Activated CD4-positive, alpha-beta T cell treated with anti-CD3 and anti-CD28 coated beads, Interleukin-2, amount 50 U/mL, for 24 hours (primary cell): ENCODE measurements at places on chromosomes 1 and 21.

DNA sequence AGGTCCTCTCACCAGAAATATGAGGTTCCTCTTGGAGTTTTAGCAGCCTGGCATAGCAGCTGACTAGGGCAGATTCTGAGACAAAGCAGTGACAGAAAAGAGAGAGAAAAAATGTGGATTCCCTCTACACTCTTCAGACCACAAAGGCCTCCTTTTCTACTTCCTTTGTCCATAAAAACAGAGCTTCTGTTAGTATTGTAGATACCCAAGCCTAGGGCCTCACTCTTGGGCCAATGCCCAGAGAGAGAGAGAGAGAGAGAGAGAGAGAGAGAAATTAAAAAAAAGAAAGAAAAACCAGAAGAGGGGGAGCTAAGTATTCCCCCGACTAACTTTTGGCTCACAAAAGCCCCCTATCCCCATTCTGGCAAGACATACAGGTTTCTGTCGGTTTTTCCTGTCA lies 2.4 kb upstream of the ZRANB2 start:
- DNase-seq = no peak

DNA sequence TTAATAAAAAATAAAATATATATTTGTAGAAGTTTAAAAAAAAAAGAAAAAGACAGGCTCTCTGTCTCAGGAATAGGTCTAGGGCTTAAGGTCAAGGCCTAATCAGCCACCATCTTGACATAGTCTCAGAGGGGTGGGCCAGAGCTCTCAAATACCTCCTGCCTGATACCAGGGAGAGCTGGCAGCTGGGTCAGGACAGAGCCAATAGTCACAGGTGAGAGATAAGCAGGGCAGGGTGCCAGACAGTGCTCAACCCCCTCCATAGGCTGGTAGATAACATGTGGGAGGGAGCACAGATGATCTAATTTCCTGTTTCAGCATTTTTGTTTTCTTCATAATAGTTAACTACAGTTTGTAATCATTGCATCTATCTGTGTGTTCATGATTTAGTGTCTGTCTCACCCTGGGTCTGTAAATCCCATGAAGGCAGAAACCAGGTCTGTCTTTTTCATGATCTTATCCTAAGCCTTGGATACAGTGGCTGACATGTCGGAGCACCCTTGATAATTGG lies 152.0 kb upstream of the GRIK3 start:
- DNase-seq = no peak

DNA sequence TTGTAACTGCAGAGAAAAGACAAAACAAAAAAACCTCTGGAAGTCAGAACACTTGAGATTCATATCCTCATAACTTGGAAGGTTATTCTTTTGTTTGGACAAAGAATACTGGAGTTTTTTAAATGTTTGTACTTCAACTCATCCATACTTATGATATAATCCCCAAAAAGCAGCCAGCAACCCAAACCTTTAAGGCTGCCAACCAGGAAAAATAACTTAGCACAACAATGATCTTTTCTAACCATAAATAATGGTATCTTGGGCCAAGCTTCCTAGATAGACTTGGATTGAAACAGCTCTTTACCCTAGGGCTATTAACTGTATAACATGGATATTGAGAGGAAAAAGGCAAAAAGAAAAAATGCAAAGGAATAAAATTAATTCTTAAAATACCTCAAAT lies 335.1 kb downstream of the LTN1 start:
- no peak for DNase-seq

DNA sequence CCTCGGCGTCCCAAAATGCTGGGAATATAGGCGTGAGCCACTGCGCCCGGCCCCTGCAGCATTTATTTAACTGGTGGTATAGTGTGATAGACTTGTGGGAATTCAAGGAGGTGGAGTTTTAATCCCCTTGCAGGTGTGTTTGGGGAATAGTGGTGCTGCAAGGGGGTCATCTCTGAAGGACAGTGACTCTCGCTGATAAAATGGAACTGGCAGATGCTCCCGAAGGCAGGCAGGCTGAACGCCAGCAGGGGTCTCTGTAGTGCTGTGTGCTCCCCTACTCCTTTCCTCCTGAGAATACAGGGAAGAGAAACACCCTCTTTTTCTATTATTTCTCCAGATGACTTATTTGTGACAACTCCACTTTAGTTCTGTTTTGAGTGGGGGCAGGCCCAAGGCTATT lies 4.0 kb downstream of the OSCP1 start:
- no peak for DNase-seq

GRCh38 chr1:8061673-8062386 lies 35.7 kb upstream of the ERRFI1 start:
- DNase-seq = no peak

DNA sequence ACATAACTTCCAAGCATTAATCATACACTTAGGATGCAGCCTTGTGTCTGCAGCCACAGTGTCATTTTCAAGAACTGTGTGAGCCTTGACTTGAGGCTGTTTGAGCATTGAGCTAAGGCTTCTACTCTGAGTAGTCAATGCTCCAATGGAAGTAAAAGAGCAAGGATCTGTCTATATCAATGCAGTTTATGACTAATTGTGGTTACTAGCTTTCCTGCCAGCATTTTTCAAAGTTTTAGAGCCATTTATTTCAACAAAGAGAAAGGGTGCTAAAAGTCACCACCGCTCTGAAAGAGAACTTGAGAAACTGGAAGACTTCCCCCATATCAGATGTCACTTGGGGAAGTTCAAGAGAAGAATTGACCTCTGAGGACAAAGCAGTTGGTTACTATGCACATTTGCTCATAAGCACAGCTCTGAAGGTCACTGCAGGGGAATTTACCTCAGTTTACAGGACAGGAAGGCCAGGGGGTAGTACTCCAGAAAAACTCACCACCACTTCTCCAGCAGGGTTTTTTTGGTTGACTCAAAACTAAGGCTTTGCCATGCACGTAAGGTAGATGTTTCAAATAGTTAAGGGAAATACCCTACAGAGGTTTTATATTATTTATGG lies 24.5 kb upstream of the RGS1 start:
- DNase-seq = no peak

DNA sequence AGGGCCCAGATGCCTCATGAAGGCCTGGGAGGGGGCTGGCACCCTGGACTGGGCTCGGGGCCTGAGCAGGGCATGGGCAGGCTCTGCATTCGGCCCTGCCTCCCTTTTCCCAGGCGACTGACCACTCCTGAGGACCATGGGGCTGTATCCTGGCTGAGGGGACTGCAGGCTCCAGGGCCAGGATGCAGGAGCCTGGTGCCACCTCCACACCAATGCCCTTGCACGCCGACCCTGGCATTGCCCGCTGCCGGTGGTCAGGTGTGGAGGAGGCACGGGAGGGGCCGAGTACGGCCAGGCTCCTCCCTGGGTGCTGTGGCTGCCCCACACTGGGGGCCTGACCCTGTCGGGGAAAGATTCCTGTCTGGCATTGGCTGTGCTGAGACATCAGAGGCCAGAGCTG lies 128.9 kb downstream of the SIK1 start:
- DNase-seq = no peak

- no peak for DNase-seq
Observed at GRCh38 chr1:115567431-115567830, 74.3 kb upstream of the VANGL1 start.

DNA sequence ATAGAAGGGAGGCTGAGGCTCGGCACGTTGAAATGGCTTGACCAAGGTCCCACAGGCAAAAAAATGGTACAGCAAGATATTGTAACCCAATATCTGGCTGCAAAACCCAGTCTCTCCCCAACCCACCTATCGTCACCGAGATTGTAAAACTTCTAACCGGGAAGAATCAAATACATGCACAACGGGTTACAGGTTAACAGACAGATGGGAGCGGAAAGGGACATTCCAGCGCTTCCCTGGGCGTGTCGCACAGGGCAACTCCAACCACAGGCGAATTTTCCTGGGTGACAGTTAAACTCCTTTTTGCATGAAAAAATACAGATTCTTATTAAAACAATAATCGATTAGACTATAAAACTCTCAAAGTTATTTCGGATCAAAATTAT lies 31.8 kb upstream of the JUN start:
- no peak for DNase-seq

GRCh38 chr1:229869240-229869639 lies 197.8 kb upstream of the GALNT2 start:
- no peak for DNase-seq

DNA sequence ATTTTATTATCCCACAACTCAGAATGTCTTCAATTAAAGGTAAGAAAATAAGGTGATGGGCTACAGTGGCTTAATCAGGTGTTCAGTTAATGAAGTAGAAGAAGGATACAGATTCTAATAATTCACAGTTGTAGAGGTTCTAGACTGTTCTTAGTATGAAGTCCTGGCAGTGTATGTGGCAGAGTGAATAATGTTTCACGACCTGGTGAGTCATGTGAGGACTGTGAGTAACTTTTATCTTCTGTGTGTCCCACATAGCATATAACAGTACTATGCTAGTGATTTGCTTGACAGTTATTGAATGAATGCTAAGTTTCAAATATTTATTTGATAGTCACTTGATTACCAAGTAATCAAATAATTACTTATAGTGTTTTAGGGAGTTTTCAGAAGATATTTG lies 20.0 kb downstream of the SLC16A4 start:
- no peak for DNase-seq
